ENCODE measurements at places on chromosomes 13 and 19.

- no peak for DNase-seq
Observed at GRCh38 chr13:50911081-50911631, 1.6 kb downstream of the RNASEH2B start.

GRCh38 chr13:20073775-20074174 is 87.1 kb downstream of the GJA3 start:
- no peak for DNase-seq

DNA sequence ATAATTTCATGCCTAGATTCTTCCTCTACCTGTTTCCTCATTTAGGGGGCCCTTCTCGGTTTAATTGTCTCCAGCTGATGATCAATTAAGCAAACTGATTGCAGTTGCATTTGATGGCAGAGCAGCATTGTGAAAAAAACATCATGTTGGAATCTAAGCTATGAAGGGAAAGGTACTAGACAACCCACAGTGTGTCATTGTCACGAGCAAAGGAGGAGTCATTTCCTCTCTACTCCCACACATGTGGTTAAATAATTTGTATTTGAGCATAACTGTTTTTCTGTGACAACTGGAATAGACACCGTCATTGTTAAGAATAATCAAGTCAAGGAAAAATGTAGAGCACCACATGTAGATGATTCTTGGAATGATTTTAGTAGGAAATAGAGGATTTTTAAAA is 240.3 kb downstream of the DCT start:
- no peak for DNase-seq

GRCh38 chr13:113113846-113114271 is 8.3 kb downstream of the F7 start:
- no peak for DNase-seq

DNA sequence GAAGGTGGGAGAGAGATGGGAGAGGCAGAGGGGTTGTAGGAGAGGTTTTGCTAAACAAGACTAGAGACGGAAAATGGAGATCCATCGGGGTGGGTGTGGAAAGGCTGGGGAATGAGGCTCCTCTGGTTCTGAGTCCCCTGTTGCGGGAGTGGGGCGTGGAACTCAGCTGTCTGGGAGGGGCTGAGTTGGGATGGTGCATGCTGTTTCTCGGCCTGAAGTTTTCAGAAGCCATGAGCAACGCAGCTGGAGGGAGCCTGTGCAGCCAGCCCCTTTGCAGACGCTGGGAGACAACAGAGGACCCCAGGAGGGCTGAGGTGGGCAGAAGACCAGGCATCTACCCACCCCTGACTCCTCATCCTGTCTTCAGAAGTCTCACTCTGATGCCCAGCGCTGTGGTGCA is 7.4 kb upstream of the GIPR start:
- no peak for DNase-seq

- DNase-seq: no peak
Observed at GRCh38 chr19:798415-799075, 1.3 kb downstream of the PTBP1 start.

GRCh38 chr13:45630791-45631190 is 15.3 kb upstream of the ERICH6B start:
- no peak for DNase-seq
